Thoracic aorta endothelial cell (primary cell): ENCODE measurements at places on chromosomes 3 and 15. TPM values are rescaled to one million over a fixed set of nuclear protein-coding genes. Genes with fewer than 3 reads are reported as not detected.

FHIT gene
- 1.4 and 2.5 TPM in 2 replicates for total RNA-seq

LTK gene
- total RNA-seq = 0.07 and 0.13 TPM in 2 replicates

TRPM1 gene
- 0.14 and 0.27 TPM in 2 replicates for total RNA-seq

LRTM1 gene
- not detected in 2 replicates for total RNA-seq

NMB gene
- total RNA-seq = 4.4 and 4.5 TPM in 2 replicates

CCDC54 gene
- not detected in 2 replicates for total RNA-seq

TF gene
- total RNA-seq = 0.14 TPM in 1 of 2 replicates, not detected in the other

SST gene
- not detected in 2 replicates for total RNA-seq

CKMT1A gene
- not detected in 2 replicates for total RNA-seq

GPR156 gene
- 0.27 and 0.36 TPM in 2 replicates for total RNA-seq

EFL1 gene
- 35.1 and 36.8 TPM in 2 replicates for total RNA-seq

ITIH4 gene
- 0.22 and 0.40 TPM in 2 replicates for total RNA-seq

GABRA5 gene
- not detected in 2 replicates for total RNA-seq

ANP32A gene
- 96.4 and 107 TPM in 2 replicates for total RNA-seq
